ENCODE measurements at places on chromosomes 3 and 15. TPM values are rescaled to one million over a fixed set of nuclear protein-coding genes. Genes with fewer than 3 reads are reported as not detected.

DNA sequence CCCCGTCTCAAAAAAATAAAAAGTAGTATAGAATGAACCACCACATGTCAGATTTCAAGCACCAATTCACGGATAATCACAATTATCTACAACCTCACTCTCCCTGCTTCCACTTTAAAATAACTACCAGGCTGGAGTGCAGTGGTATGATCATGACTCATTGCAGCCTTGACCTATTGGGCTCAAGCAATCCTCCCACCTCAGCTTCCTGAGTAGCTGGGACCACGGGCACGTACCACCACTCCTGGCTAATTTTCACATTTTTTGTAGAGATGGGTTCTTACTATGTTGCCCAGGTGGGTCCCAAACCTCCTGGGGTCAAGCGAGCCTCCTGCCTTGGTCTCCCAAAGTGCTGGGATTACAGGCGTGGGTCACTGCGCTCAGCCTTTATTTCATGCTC, 38.1 kb upstream of the LDHAL6B start:
- DNase-seq, result peak; percentile 41

DNA sequence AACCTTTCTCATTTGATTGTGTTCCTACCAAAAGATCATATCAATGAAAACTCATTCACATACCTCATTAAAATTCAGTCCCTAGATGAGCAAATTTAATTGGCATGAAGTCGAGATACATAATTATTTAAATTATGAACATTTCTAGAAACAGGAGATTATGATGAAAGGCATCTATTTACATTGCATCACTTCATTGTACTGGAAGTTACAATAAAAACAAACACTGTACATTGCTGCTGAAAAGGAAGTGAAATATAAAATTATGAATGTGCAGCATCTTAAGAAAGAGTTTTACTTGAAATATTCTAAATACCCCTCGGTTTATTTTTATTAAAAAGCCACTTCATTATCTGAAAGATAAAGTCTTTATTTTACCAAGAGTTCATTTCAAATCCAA, 163.4 kb upstream of the ZNF385D start:
- DNase-seq, result no peak

GRCh38 chr15:60651101-60651500, 172.2 kb upstream of the ICE2 start:
- DNase-seq, result no peak

GRCh38 chr15:89378296-89379151, 43.9 kb upstream of the POLG start:
- peak; percentile 57 for DNase-seq

GRCh38 chr15:40111888-40112287, 3.2 kb upstream of the BMF start:
- no peak for DNase-seq

GRCh38 chr3:177944228-177944661, 592.0 kb upstream of the KCNMB2 start:
- no peak for DNase-seq

The TICRR gene
- 8.3 TPM for polyA plus RNA-seq

The PLA2G4F gene
- 0.17 TPM for polyA plus RNA-seq

The SPATA12 gene
- polyA plus RNA-seq, result 0.17 TPM

The WNT5A gene
- polyA plus RNA-seq, result 6.8 TPM

Measured in mammary epithelial cell (primary cell).